ENCODE measurements at places on chromosomes 1 and 21. TPM values are rescaled to one million over a fixed set of nuclear protein-coding genes. Genes with fewer than 3 reads are reported as not detected.

GRCh38 chr21:8990326-8991087, 1530.9 kb upstream of the TPTE start:
- no peaks in the 10 kb centered on the region for H3K27me3 ChIP-seq
- no peak for DNase-seq
- H3K27ac ChIP-seq = no peak overlapping the region
- H3K4me3 ChIP-seq = no peak overlapping the region
- H3K36me3 ChIP-seq = peaks cover 50% of the 10 kb centered on the region

C2CD2 gene
- total RNA-seq = 13.0 TPM

DNA sequence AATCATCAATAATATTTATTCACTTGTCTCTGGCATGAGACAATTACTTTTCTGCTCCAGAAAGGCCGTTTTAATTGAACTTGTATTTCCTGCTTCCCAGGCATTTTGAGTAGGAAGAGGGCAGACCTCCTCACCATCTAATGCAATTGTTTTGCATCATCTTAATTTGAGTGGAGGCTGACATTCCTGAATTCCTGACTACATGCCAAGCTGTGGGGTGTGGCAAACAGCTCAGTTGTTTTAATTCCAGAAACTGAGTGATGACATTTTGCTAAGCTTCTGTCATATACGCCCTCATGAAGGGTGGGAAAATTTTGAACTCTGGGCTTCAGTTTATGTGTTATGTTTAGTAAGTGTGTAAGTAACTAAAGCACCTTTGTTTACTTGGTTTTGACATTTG, 125.4 kb upstream of the USP25 start:
- H3K4me3 ChIP-seq = no peak overlapping the region
- H3K4me1 ChIP-seq = no peaks in the 10 kb centered on the region

DNA sequence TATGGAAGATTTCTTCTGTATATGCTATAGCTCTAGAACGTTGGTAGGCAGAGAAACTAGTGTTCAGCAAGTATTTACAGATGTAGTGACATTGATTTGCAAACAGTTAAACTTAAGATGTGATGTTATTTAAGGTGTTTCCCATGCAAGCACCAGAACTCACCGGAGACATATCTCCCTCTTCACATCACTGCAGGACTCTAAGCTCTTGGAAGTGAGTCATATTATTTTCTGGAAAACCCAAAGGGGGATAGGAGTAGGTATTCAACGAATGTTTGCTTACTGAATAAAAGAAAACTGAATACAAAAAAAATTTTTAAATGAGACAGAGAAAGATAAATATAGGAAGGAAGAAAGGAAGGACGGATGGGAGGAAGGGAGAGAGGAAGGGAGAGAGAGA, 25.0 kb downstream of the RGS4 start:
- H3K36me3 ChIP-seq = no peaks in the 10 kb centered on the region
- no peak for DNase-seq
- peaks cover 5% of the 10 kb centered on the region for H3K27me3 ChIP-seq
- H3K27ac ChIP-seq = no peak overlapping the region
- no peak overlapping the region for H3K4me3 ChIP-seq
- no peaks in the 10 kb centered on the region for H3K4me1 ChIP-seq

DNA sequence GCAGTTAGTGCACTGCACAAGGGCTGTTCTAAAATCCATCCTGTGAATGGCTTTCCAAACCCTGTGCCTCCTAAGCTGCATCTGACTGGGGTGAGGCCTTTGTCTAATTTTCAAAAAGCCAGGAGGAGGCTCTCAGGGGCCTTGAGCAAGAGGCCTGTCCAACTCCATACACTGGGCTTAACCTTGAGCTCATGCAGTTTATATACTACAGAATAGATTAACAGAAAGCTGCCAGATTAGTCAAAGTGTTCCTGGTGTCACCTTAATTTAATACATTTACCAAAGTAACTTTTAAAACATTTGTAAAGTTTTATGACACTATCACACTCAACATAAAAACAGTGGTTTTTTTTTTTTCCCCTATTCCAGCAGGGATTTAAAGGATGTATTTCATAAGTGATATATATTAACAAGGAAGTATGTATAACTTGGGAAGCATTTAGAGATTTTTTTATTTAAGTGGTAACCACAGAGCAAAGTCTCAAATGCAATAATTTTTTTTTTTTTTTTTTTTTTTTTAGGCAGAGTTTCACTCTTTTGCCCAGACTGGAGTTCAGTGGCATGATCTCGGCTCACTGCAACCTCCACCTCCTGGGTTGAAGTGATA, 23.3 kb downstream of the CTH start:
- no peaks in the 10 kb centered on the region for H3K4me1 ChIP-seq
- H3K27me3 ChIP-seq = no peaks in the 10 kb centered on the region
- no peak overlapping the region for H3K4me3 ChIP-seq
- peaks cover 8% of the 10 kb centered on the region for H3K36me3 ChIP-seq
- no peak for DNase-seq

CLDN14 gene
- total RNA-seq = not detected

GRCh38 chr1:83547901-83548300, 451.0 kb downstream of the TTLL7 start:
- no peak overlapping the region for H3K4me3 ChIP-seq
- no peak overlapping the region for H3K27ac ChIP-seq
- no peak for DNase-seq
- H3K36me3 ChIP-seq = no peaks in the 10 kb centered on the region
- no peaks in the 10 kb centered on the region for H3K27me3 ChIP-seq

GRCh38 chr1:36306210-36306901, at the start of gene SH3D21:
Gene SH3D21, plus strand, starts transcription at chr1:36306368. Its CDS starts 53 bp downstream, at chr1:36306421.
- DNase-seq = no peak
- no peak within 1 kb of the TSS for H3K27ac ChIP-seq
- peaks cover 19% of the 10 kb centered on the region for H3K4me1 ChIP-seq

DNA sequence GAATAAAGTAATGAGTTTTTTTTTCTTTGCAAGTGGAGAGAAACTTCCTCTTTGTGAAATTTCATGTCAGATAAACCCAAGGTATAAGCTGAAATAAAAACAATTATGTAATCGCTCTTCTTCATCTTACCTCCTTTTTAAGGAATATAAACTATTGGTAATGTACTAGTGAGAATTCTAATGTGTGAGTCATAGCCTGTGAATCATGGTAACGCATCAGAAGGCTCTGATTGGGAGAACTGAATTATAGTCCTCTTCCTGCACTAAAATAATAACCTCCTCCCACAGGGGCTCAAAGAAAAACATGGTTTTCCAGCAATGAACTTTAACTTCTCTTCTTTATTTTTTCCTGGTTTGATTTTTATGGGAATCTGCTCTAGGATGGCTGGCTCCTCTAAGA, 57.1 kb upstream of the COX20 start:
- no peaks in the 10 kb centered on the region for H3K4me1 ChIP-seq
- no peak for DNase-seq
- no peak overlapping the region for H3K4me3 ChIP-seq

DNA sequence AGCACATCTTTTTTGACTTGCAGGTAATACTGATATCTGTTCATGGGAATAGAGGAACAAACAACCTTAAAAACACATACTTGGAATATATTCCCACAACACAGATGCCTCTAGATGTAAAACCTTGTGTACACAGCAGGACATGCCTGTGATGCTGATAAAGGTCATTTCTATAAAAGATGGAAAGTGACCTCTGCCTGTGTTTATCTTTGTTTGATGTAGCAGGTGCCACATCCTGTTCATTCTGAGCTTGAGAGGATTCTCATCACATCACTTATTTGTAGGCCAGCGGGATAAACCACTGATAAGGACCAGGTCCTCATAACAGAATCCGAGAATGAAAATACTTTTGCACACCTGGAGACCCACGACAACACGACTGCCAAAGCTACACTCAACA, 133.7 kb downstream of the SMYD2 start:
- H3K4me1 ChIP-seq = peaks cover 13% of the 10 kb centered on the region
- no peak for DNase-seq
- peaks cover 9% of the 10 kb centered on the region for H3K36me3 ChIP-seq

DNA sequence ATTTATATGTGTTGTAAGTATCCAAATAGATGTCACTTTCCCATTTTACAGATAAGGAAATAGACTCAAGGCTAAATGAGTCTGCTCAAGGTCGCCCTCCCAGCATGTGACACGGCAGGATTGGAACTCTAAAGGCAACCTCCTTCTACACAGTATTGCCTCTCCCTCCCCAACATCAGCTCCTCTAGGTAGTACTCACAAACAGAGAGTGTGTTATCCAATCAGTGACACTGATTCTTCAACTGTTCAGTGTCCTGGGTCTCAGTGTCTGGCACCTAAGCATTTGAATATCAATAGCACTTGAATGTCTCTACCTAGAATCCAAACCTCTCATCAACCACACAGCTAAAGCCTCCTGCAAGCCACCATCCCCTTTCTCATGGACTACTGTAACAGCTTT, 87.1 kb downstream of the DAB1 start:
- no peaks in the 10 kb centered on the region for H3K27me3 ChIP-seq
- H3K36me3 ChIP-seq = no peaks in the 10 kb centered on the region
- H3K4me1 ChIP-seq = no peaks in the 10 kb centered on the region
- H3K27ac ChIP-seq = no peak overlapping the region
- DNase-seq = no peak

- no peak overlapping the region for H3K27ac ChIP-seq
- H3K4me1 ChIP-seq = peaks cover 52% of the 10 kb centered on the region
- H3K4me3 ChIP-seq = no peak overlapping the region
- no peak for DNase-seq
These were observed 16.2 kb downstream of the RIPK4 start for GRCh38 chr21:41750532-41751151.

PTPRU gene
- total RNA-seq = 5.1 TPM

- H3K27ac ChIP-seq = no peak overlapping the region
- no peaks in the 10 kb centered on the region for H3K4me1 ChIP-seq
- DNase-seq = no peak
- no peaks in the 10 kb centered on the region for H3K27me3 ChIP-seq
- no peak overlapping the region for H3K4me3 ChIP-seq
- peaks cover 2% of the 10 kb centered on the region for H3K36me3 ChIP-seq
These were observed 21.1 kb upstream of the ABCA4 start for GRCh38 chr1:94142022-94142421.

TBX19 gene
- 0.93 TPM for total RNA-seq

DNA sequence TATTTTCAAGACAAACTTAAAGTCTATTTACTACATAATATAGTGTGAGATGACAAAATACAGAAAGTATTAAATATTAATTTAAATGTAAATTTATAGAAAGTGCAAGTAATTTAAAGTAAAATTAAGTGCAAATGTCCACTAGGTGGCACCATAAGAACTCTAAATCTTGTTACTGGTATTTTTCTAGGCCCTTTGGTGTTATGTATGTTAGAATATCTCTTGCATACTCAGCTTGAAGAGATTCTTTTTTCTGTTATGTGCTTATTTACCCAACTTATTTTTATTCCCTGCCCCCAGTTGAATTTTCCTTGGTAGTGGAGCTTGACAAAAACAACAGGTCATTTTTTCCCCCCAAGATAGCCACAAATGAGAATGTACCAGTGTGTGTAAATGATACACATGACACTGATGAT, 71.5 kb downstream of the RPS6KC1 start:
- DNase-seq = no peak
- no peak overlapping the region for H3K27ac ChIP-seq
- H3K4me3 ChIP-seq = no peak overlapping the region
- no peaks in the 10 kb centered on the region for H3K27me3 ChIP-seq
- peaks cover 4% of the 10 kb centered on the region for H3K4me1 ChIP-seq

CREB3L4 gene
- 20.0 TPM for total RNA-seq

CTTNBP2NL gene
- total RNA-seq = 39.0 TPM

UTS2 gene
- not detected for total RNA-seq

VSIG8 gene
- total RNA-seq = not detected

NTRK1 gene
- 0.21 TPM for total RNA-seq

GRCh38 chr1:168742994-168743650, 14.1 kb upstream of the DPT start:
- H3K27ac ChIP-seq = no peak overlapping the region
- no peaks in the 10 kb centered on the region for H3K27me3 ChIP-seq
- no peaks in the 10 kb centered on the region for H3K36me3 ChIP-seq
- H3K4me3 ChIP-seq = no peak overlapping the region
- DNase-seq = no peak

CFHR5 gene
- total RNA-seq = not detected

GRCh38 chr1:201421041-201421440, 489 bp downstream of the TNNI1 start:
- no peak overlapping the region for H3K4me3 ChIP-seq
- no peaks in the 10 kb centered on the region for H3K27me3 ChIP-seq
- no peak for DNase-seq

UBASH3A gene
- not detected for total RNA-seq

GRCh38 chr1:21005466-21006239, 171.0 kb downstream of the EIF4G3 start:
- no peak for DNase-seq
- H3K4me3 ChIP-seq = no peak overlapping the region
- no peak overlapping the region for H3K27ac ChIP-seq
- H3K36me3 ChIP-seq = no peaks in the 10 kb centered on the region
- H3K27me3 ChIP-seq = no peaks in the 10 kb centered on the region
- H3K4me1 ChIP-seq = peaks cover 13% of the 10 kb centered on the region

SPRR2E gene
- not detected for total RNA-seq

GRCh38 chr21:29453511-29453910, 154.8 kb downstream of the BACH1 start:
- DNase-seq = no peak
- no peak overlapping the region for H3K27ac ChIP-seq
- no peak overlapping the region for H3K4me3 ChIP-seq
- H3K36me3 ChIP-seq = peaks cover 7% of the 10 kb centered on the region
- H3K27me3 ChIP-seq = no peaks in the 10 kb centered on the region

GRCh38 chr1:200962631-200963030, 60.9 kb downstream of the KIF21B start:
- peaks cover 2% of the 10 kb centered on the region for H3K27me3 ChIP-seq
- H3K27ac ChIP-seq = no peak overlapping the region
- no peak overlapping the region for H3K4me3 ChIP-seq
- H3K4me1 ChIP-seq = peaks cover 16% of the 10 kb centered on the region
- DNase-seq = no peak
- H3K36me3 ChIP-seq = no peaks in the 10 kb centered on the region

DNA sequence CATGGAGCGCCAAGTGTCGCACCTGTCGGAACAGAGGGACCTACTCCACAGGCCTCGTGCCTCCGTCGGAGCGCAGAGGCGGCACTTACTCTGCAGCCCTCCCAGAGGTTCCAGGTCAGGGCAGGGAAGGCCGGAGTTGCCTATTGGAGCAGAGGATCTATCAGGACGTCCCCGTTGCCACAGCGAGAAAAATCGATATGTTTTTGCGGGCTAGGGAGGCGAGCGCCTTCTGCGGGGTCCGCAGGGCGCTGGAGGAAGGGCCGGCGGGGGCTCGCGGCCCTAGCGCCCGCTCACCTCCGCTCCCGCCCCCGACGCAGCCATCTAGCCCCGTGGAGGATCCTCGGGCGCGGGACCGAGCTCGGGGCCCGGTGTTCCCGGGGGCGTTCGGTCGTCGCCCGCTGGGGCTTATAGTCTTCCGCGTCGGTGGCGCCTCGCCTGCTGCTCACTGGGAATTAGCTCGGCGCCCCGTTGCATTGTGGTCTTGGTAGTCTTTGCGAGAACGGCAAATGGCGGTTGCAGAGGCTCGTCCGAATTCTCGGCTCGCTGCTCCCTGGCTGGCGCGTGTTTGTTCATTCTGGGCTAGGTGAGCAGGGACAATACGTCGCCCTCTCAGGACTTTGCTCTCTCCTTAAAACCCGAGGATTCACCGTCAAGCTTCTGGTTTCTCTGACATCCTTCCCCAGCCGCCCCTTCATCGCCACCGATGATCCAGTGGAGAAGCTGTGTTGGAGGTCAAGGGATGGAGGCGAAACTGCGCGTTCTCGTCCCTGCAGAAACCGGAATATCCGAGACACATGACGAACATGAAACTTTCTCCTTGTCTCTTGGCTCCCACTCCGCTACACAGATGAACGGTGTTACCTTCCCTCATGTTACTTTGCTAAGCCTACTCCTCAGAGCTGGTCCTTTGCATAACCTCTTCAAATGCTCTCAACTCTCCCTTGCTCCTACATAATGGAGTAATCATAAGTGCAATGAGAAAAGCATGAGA, at the start of gene JTB:
TSS of gene JTB (minus strand) at position 425 of the 991 bp plus-strand sequence. CDS start at position 3, 422 bp downstream.
- peaks cover 12% of the 10 kb centered on the region for H3K36me3 ChIP-seq
- DNase-seq = peak; percentile 75
- no peaks in the 10 kb centered on the region for H3K27me3 ChIP-seq
- peaks cover 36% of the 10 kb centered on the region for H3K4me1 ChIP-seq
- H3K27ac ChIP-seq = peak within 1 kb of the TSS; percentile 96
- peak within 1 kb of the TSS; percentile 100 for H3K4me3 ChIP-seq
